ENCODE measurements at places on chromosomes 3 and 15.
A peak's percentile ranks its signal among the peaks of the same experiment; 100 is the strongest.

DNA sequence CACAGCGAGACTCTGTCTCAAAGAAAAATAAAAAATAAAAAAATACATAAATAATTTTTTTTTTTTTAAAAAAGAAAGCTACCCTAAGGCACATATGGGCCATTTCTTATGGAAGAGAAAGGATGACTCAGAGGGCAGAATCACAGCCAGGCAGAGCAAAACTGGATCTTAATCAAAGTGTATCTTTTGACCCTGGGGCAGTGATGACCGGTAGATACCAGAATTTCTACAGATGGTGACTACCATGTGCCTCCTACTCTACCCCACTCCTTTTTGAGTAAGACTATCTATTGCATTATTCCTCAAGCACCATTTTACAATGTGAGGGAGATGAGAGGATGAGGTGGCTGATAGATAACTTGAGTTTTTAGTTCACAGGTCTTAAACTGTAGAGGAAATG lies 26.0 kb downstream of the TARS3 start:
- no peak for DNase-seq

- DNase-seq = no peak
Observed at GRCh38 chr15:78075490-78076230, 1.9 kb downstream of the TBC1D2B start.

DNA sequence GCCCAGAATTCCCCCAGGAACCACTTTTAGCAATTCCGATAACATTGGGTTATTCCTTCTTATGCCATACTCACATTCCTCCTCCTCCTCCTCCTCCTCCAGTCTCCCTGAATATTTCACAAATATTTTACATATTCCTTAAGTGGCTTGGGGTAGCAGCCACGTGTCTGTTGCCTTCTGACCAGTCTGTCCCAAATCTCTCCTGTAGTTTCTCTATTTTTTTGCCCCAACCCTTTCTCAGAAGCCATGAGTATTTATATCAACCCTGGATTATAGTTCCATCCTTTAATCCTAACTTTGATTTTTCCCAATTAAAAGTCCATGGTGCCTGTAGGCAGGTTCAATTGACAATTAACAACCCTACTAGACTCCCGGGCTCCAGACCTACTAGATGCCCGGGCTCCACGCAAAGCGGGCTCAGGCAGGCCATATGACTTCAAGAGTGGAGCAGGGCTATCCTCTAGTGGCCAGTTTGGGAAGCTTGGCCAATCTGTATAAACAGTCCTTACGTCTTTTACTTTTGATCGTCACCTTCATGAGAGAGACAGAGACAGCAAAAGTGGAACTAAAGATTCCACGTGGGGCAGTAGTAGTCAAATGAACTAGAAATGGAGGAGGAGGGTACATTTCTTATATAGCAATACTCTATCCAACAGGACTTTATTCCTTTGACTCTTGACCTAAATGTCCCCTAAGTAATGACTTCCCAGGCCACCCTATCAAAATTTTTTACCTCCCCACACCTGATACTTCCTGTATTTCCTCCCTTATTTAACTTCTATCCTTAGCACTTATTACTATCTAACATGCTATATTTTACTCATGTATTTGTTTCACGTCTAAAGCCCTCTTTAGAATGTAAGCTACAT lies 69.7 kb downstream of the USF3 start:
- DNase-seq = peak; percentile 93

GRCh38 chr3:111577798-111578685 lies 17.1 kb downstream of the ZBED2 start:
- DNase-seq = peak; percentile 73

GRCh38 chr15:90192961-90193786 lies 8.0 kb upstream of the SEMA4B start:
- DNase-seq = no peak

DNA sequence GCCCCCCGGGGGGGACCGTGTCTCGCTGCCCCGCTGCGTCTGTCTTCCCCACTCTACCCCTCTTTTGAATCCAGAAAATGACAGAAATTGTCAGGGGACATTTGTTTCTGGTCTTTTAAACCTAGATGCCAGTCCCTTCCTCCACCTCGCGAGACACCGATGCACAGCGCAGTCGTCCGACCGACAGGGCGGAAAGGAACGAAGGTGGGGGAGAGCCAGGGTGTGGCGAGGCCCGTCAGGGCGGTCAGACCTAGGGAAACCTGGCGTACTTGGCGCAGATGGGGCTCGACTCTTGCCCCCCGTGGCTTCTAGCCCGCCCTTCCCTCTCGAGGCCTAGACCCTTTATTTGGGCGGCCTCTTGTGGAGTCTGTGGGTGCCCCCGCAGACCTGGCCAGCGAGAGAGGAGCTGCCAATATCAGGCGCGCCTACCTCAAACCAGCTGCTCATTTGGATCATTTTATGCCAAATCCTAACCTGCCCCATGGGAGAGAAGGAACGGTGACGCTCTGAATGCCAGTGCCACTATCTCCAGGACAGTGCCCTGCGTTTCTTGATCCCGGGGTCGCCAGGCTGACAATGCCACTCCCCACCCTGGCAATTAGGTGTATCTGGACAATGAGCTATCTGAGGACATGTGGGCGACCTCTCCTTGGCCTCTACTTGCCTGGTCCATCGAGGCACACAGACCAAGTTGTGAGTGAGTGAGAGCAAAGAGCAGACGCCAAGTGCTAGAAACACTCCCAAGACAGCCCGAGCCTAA lies 500 bp upstream of the RAB6B start:
- DNase-seq = no peak

GRCh38 chr3:150091626-150092025 lies 120.9 kb upstream of the PFN2 start:
- no peak for DNase-seq

DNA sequence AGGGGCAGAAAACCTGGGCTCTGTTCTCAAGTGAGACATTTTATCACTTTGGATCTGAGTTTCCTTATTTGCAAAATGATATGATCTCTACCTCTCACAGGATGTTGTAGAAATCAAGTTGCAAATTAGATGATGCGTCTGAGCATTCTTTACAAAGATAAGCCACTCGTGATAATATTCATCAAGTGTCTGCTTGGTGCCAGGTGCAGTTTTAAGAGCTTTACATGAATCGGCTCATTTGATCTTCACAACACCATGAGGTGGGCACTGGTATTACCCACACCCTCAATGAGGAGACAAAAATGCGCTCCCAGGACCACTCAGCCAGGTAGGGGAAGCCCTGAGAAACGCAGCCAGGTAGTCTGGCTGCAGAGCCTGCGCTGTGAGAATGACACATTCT lies 59.1 kb upstream of the CA12 start:
- no peak for DNase-seq

DNA sequence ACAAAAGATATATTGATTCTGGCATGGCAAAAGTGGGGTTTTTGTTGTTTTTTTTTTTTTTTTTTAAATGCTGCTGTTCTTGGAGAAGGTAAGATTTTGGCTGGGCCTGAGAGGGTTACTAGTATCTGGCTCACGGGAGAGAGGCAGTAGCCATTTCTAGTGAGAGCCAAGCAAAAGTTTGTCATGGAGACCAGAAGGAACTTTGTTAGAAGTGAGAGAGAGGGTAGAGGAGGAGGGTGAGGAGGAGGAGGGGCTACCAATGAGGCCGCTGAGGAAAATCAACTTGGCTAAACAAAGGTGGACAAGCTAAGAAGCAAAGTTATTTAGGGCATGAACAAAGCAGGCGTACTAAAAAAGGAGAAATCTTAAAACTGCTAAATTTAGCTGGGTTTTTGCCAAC lies 48.9 kb upstream of the STRIT1 start:
- no peak for DNase-seq

GRCh38 chr15:73782344-73782959 lies 29.3 kb upstream of the INSYN1 start:
- DNase-seq = no peak

DNA sequence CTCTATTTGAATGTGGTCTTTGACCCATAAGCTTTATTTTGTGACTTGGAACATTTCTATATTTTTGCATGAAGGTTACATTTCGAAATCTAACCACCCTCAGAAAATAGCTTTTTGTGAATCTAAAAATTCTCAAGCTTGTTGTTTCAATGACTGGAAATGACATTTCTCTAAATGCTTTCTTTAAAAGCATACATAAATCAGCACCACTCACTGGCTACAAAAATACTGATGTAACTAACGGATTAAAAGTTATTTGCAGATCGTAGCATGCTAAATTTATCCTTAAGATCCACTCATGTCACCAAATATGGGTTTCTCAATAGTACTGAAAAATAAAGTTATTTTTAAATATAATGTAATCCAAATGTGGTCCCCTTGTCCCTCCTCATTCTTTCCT lies 55.2 kb upstream of the ACAN start:
- no peak for DNase-seq

DNA sequence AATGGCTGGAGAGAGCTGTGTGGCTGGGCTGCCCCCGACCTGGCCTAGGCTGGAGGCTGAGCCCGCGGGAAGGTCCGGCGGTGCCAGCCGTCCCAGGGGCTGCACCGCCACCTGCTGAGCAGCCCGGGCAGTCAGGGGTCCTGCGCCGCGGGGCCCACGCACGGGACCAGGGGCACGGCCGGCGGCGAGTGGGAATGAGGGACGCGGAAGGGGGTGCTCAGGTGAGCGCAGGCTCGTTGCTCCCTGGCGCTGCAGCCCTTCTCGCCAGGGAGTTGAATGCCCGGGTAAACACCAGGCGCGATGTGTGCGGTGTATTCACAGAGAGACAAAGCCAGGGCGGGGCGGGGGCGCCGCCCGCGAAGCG lies 666 bp upstream of the SEMA3F start:
- no peak for DNase-seq

- no peak for DNase-seq
Observed at GRCh38 chr3:152609891-152610290, 225.0 kb upstream of the P2RY1 start.

GRCh38 chr3:52088445-52089367 lies 32.3 kb upstream of the DUSP7 start:
- DNase-seq = no peak

DNA sequence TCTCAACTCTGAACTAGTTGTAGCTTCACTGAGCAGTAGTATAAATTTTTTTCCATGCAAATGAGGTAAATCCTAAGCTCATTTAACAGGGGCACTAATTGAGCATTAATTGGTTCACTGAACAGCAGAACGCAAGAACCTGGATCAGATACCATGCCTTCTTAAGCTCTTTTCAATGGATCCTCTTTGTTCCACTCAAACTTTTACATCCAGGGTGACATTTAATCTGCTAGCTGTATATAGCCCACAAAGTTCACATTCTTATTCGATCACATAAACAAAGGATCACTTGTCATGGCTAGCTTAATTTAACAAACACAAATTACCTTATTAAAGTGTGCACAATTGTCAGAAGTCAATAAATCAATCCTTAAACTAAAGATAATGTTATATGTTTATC lies 281.6 kb downstream of the CNTN6 start:
- no peak for DNase-seq

DNA sequence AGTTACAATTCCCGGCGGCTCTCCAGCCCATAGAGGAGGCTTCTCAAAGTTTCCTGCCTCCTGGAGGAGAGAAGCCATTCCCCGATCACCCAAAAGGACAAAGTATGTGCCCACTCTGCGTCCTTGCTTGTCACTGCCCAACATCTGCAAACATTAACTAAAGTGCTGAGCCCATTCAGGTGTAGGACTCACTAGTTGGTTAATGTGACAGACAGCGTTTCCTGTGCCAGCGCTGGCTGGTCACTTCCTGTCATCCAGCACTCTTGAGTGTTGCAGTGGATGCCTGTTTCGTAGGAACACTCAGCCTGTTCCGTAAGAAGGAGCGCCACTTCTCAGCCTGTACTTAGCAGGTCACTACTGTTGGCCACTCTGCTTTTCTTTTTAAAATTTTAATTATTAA lies 100.3 kb downstream of the APBA2 start:
- DNase-seq = no peak

- DNase-seq = no peak
Observed at GRCh38 chr3:128400671-128401070, 66.0 kb downstream of the DNAJB8 start.

GRCh38 chr3:12371525-12372140 lies 82.8 kb downstream of the PPARG start:
- no peak for DNase-seq

GRCh38 chr15:92960996-92961681 lies 61.0 kb downstream of the CHD2 start:
- no peak for DNase-seq

- DNase-seq = no peak
Observed at GRCh38 chr3:19886404-19886803, 47.6 kb downstream of the EFHB start.

GRCh38 chr3:51375136-51375535 lies 10.0 kb upstream of the MANF start:
- no peak for DNase-seq

DNA sequence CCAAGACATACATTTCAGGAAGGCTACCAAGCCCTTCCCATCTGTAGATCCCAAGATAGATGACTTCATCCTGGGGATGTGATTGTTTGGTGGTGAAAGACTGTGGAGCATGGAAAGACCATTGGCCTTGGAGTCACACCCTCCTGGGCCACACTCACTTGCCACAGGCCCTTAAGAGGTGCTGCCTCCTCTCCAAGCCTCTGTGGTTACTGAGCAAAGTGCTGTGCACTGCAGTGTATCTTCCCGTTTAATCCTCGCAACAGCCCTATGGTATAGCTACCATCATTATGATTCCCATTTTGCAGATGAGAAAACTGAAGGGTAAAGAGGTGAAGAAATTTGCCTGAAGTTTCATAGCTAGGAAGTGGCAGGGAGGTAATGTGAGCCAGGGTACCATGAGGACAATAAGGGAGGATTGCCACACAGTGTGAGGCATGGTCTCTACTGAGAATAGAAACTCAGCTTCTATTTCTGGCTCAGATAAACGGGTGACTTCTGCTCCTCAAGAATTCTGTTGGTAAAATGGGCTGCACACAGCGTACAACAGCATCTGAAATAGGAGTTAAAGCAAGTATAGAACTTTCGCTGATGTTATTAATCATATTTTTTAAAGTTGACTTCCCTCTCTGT lies 23.9 kb upstream of the RHO start:
- DNase-seq = no peak

GRCh38 chr15:51144021-51144532 lies 49.4 kb upstream of the TNFAIP8L3 start:
- peak; percentile 45 for DNase-seq

DNA sequence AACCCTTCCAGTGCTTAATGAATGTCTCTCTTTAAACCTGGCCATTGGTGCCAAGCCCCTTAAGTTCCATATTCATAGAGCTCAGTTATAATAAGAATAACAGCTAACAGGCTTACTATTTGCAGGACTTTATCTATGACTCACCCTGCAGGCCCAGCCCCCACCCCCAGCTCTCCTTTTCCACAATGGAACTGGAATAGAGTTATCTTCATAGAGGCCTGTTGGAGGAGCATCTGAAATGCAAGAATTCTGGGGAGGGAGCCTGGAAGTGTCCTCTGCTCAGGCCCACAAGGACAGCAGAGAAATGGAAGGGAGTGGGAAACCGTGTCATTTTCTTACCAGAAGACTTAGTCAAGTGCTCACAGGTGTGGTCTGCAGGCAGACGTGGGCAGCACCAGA lies 52.8 kb downstream of the SEMA5B start:
- peak; percentile 6 for DNase-seq
